CD4-positive, alpha-beta T cell (primary cell): ENCODE measurements at places on chromosomes 2 and 18. TPM values are rescaled to one million over a fixed set of nuclear protein-coding genes. Genes with fewer than 3 reads are reported as not detected.
A peak's percentile ranks its signal among the peaks of the same experiment; 100 is the strongest.

- DNase-seq: no peak
Measured at GRCh38 chr18:27005589-27005988, 140.1 kb upstream of the AQP4 start.

DNA sequence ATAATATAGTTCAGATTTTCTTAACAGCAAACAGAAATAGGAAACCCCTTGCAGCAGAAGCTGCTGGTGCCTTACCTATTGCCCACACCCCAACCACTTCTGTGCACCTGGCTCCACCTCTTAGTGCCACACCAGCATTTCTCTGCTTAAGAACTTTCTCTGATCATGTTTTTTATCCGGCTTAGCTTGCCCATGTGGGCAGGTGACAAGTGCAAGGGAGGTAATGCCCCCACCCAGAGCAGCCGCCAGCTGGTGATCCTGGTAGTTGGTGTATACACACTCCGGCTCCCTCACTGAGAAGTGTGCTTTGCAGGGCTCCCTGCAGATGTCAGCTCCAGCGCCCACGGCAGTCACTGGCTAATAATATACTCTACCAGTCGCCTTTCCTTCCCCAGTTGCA lies 126.3 kb downstream of the ALPK2 start:
- no peak for DNase-seq

DNA sequence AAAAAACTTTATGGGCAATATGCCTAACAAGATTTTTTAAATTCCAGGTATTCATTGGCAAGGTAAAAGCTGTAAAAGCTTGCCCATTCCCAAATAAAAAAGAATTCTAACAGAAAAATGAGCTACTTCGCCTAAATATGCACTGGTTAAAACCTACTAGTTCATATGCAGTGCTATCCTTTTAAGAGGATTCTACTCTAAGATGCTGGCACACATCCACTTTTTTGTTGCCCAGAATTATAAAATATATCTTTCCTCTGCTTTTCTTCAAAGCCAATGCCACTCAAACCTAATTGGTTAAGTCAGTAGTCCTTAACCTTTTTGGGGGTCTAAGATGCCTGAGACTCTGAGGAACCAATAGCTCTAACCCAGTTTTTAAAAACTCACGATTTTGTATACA lies 3.2 kb downstream of the XPO1 start:
- no peak for DNase-seq

DNA sequence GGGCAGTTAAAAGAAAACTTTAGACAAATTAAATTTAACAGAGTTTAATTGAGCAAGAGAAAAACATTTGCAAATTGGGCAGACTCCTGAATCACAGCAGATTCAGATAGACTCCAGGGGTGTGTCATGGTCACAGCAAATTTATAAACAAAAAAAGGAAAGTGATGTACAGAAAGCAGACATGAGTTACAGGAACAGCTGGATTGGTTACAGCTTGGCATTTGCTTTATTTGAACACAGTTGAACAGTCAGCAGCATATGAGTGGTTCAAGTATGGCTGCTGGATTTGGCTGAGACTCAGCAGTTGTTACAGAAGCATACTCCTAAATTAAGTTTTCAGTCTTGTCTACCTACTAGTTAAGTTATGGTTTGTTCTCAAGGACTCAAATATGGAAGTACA lies 82.3 kb upstream of the NYAP2 start:
- no peak for DNase-seq

DNA sequence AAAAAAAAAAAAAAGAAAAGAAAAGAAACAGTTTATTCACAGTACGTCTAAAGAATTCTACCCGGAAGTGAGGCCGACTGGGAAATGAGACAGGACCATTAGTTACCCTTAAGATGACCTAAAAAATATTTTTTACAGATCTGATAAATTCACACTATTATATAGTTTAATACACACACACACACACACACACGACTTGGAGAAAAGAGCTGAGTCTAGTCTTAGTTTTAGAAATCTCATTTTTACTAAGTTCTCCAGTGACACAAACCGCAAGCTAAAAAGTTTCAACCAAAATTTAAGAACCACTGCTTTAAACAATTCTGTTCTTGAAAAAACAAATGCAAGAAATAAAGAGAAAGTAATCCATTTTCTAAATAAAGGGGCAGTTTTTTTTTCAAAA lies 27.1 kb downstream of the ST3GAL5 start:
- no peak for DNase-seq

DNA sequence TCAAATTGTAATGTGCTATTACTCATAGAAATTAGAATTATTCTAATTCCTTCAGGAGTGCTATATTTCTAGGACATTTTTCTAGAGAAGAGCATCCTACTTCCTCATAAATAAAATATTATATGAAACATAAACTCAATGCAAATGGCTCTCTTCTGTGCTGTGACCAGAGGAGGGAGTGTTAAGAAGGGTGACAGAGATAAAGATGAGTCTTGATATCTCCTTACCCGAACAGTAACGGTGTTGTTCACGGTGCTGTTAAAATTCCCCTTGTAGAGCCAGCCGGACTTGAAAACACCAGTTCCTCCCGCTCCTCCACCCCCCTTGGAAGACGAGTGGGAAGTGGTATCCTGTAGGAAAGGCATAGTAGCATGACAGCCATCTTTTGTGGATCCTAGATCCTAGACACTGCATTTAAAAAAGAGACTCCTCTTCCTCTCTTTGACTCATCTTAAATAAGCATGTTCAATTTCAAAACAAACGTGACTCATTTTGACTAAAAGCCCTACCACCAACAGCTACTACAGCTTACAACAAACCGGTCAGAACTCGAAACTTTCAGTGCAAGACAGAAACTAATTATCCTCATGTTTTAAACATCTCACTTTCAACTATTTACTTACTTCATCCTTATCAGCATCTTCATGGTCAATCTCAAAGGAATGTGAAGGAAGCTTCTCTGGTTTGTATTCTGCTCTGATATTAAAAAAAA lies 156.3 kb downstream of the DOCK10 start:
- no peak for DNase-seq

GRCh38 chr2:127025359-127026166 lies 81.4 kb downstream of the BIN1 start:
- DNase-seq: peak; percentile 86

- DNase-seq: peak; percentile 6
Measured at GRCh38 chr18:74951165-74951760, 257.7 kb downstream of the PTGR3 start.

GRCh38 chr2:235390108-235390815 lies 103.6 kb upstream of the AGAP1 start:
- DNase-seq: peak; percentile 16

- no peak for DNase-seq
Measured at GRCh38 chr2:235669269-235669831, 175.5 kb downstream of the AGAP1 start.

GRCh38 chr2:233418761-233419546 lies 64.7 kb downstream of the DGKD start:
- DNase-seq: peak; percentile 37

DNA sequence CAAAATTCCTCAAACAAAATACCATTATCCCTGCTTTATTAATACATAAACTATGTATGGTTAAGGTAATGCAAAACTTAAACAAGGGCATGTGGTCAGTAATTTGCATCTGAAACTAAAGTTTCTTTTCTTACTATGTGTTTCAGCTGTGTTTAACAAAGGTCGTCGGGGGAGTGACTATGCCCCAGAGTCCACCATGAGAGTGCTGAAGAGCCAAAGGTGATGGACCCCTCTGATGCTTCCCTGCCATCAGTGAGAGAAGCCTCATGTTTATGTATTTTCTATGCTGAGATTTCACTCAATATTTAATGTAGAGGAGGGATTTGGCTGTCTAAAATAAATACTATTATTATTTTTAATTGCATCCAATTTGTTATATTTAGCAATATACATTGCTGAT lies 707.2 kb upstream of the REG3G start:
- no peak for DNase-seq

DNA sequence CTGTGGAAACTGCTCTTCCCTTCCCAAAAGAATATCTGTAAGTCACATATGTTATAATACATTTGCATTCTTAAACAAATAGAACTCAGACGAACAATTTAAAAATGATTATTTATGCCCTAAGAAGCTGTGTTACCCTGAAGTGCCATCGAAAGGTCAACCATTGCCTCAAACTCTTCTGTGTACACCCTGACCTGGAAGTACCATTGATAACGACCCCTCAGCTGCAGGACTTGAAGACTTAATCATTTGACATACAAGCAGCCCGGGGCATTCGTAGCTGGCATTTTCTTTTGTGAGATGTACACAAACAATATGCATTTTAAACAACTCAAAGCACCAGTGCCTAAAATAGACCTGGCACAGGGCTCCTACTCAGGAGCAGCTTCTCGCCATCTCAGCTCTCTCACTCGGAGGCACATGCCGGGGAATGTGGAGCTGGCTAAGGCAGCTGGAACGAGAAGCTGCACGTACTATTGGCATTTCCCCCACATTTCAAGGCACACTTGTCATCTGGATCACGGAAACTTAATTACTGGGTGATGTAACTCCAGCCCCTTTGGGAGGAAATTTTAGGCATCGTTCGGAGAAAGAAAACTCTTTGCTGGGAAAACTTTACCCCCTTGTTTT lies 170.0 kb upstream of the GALNT5 start:
- DNase-seq: no peak

GRCh38 chr18:23163786-23164533 lies 28.7 kb downstream of the CABLES1 start:
- DNase-seq: no peak

GRCh38 chr2:218146056-218146455 lies 20.2 kb downstream of the CXCR2 start:
- no peak for DNase-seq

DNA sequence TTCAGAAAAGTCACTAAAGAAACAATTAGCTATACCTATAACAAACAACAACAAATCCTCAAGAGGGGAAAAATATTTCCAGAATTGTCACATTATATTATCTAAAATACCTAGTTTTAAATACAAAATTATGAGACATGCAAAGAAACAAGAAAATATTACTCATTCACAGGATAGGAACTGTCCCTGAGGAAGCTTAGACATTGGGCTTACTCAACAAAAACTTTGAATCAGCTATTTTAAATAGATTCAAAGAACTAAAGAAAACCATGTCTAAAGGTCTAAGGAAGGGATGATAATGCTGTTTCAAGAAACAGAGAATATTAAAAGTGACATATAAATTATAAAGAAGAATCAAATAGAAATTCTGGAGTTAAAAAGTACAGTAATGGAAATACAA lies 131.9 kb upstream of the ZNF516 start:
- no peak for DNase-seq

- no peak for DNase-seq
Measured at GRCh38 chr2:101830555-101830954, 133.0 kb downstream of the MAP4K4 start.

LRRTM1 gene
- not detected for total RNA-seq

GNLY gene
- total RNA-seq: 45.1 TPM

REEP1 gene
- total RNA-seq: not detected

NPAS2 gene
- 9.8 TPM for total RNA-seq

NOL4 gene
- not detected for total RNA-seq

THUMPD2 gene
- total RNA-seq: 15.5 TPM

TUBB8B gene
- not detected for total RNA-seq

CXCR1 gene
- not detected for total RNA-seq

CASP10 gene
- 13.7 TPM for total RNA-seq
